ENCODE measurements at places on chromosomes 2 and 18.

GRCh38 chr2:172740856-172741255 is 5.2 kb downstream of the RAPGEF4 start:
- DNase-seq = no peak

- DNase-seq = peak; percentile 32
Measured at GRCh38 chr2:96860065-96861029, 2.5 kb upstream of the ANKRD39 start.

DNA sequence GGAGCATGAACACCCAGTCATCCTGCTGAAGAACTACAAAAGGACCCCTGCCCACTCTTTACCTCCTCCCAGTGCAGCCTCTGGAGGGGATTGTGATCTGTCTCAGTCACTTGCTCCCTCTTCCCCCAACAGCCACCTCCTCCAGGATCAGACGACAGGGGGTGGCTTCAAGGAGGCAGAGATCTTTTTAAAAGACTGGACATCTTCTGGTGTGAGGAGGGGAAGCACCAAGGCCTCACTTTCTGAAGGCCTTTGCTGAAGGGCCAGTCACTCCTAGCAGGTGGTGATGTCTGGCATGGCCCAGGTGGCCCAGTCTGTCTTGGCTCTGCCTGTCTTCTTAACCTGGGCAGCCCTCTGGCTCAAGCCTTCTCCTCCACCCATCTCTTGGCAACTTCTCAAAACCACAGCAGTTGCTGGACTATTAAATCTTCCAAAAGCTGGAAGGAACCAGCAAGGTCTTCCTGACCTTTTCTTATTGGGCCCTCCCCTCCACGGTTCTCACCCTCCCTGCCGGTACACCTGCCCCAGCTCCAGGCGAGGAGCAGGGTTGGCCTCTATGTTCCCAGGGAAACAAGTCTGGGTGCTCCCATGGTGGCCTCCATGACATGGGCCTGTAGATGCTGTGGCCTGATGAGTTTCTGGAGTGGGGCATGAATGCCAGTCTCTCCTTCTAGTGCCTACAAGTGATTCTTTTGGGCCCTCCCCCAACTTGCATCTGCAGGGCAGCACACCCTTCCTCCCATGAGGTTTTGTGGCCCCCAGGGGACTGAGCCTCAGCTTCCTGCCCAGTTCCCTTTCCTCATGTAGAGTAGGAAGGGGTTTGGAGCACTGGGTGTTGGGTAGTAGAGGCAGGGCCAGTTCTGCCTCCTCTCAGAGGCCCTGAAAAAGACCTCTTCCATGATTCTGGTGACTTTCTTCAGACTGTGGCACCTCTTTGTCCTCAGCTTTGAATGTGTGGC is 5.0 kb upstream of the ATP6V1B1 start:
- no peak for DNase-seq

GRCh38 chr2:185484602-185485001 is 254.0 kb upstream of the FSIP2 start:
- DNase-seq = no peak

DNA sequence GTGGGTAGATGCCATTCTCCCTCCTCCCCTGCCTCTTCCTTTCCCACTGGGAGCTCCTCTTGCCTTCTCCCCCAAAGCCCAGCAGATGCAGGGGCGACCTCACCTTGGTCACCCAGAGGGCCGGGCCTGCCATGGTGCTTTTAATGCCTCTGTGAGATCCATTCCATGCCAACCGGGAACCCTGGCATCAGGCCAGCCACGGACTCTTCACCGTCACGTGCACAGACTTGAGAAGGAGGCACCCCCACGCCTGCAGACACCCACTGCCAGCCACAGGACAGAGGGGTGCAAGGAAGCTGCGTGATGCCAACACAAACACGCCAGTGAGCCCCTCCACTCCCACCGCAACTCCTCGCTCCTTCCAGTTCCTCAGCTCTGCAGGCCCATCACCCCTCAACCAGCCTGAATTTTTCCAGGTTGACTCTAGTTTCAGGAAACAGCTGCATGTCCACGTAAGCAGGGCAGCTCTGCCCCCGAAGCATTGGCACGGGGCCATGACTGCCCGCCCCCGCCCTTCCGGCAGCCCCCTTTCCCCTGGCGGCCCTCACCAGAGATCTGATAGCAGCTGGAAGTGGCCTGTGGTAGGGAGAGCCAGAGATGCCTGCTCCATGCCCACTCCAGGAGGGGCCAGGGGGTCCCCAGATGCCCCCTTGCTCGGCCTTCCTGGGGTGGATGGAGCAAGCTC is 50.8 kb downstream of the DNMT3A start:
- no peak for DNase-seq

DNA sequence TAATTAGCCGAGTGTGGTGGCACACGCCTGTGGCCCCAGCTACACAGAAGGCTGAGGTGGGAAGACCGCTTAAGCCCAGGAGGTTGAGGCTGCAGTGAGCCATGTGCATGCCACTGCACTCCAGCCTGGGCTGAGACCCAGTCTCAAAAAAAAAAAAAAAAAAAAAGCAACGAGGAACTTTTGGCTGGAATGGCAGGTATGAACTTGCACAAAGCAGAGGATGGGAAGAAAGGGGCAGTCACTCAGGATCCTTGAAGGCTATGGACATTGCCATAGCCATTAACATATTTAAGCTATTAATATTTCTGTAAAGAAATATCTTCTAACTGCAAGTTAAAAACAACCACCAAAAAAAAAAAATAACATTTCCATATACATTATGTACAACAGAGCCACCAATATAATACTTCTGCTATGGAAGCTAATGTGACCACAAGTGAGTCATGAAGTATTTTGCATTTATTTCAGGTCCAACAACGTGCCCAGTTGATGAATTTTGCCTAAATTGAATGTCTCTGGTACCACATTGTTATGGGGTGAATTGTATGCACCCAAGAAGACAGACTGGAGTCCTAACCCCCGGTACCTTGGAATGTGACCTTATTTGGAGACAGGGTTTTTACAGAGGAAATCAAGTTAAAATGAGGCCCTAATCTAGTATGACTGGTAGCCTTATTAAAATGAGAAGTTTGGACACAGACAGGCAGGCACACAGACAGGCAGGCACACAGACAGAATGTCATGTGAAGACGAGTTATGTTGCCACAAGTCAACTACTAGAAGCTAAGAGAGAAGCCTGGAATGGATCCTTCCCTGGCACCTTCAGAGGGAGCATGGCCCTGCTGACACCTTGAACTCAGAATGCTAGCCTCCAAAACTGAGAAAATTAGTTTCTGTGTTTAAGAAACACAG is 102.8 kb downstream of the RBMS1 start:
- no peak for DNase-seq

DNA sequence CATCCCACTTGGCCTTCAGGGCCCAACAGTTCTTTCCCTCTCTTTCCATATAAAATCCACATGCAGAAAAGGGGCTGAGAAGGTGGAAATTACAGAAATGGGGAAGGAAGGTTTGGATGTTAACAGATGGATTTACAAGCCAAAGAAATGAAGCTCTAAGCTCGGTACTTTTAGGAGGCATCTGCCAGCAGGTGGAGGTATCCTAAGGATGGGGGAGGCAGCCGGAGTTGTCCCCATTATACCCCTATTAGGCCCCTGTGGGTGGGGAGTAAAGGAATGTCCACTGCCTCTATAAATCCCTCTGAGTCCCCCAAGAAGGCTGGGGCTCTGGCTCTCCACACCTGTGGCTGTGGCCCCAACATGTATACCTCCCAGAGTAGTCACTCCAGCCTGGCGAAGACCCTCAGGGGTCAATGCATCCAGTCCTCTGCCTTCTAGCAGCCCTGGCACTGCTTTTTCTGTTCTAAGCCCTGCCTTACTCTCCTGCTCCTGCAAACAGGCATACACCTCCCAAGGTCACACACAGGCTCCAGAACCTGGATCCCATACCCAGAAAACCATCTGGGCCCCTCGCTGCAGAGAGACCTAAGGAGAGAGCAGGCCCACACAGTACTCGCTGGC is 1.2 kb downstream of the FBXO41 start:
- DNase-seq = no peak

GRCh38 chr2:216758256-216759155 is 63.2 kb upstream of the IGFBP5 start:
- no peak for DNase-seq

DNA sequence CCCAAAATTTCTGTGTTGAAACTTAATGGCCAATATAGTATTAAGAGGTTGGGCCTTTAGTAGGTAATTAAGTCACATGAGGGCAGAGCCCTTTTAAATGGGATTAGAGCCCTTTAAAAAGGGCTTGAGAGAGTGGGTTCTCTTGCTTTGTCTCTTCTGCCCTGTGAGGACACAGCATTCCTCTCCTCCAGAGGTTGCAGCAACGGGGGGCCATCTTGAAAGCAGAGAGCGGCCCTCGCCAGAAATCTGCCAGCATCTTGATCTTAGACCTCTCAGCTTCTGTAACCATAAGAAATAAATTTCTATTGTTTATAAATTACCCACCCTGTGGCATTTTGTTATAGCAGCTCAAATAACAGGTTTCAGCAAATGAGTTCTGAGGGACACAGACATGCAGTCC is 305.0 kb upstream of the LRP1B start:
- DNase-seq = no peak

DNA sequence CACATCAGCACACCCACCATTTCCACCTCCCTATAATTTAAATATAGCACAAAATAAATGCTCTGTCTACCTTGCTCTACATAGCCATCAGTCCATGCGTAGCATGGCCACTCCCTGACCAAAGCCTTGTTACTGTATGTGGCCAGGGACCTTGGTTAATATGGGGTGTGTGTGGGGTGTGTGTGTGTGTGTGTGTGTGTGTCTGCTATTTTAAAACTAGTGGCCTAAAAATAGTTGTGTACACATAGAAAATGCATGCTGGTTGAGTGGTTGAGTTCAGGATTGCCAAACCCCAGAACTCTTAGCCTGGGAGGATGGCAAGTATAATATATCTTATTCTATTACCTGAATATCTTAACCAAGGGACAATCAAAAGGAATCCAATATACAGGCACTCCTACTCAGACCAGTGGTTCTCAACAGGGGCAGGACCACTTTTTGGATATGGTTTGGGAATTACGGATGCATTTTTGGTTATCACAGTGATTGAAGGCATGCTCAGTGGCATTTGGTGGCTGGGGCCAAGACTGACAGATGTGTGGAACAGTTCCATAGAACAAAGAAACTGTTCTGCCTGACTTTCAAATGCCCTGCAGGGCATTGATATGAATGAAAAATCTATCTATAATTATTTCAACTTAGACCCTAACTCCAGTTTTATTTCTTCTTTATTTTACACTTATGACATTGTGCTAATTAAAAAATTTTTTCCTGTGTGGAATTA is 72.3 kb upstream of the PSME4 start:
- DNase-seq = no peak

GRCh38 chr18:2326999-2327398 is 244.3 kb downstream of the METTL4 start:
- DNase-seq = no peak

GRCh38 chr2:85792783-85793441 is 39.1 kb downstream of the ATOH8 start:
- DNase-seq = peak; percentile 83

GRCh38 chr2:22788749-22789327 is 596.1 kb upstream of the KLHL29 start:
- no peak for DNase-seq

GRCh38 chr2:37554155-37554510 is 117.3 kb downstream of the CDC42EP3 start:
- DNase-seq = no peak

- peak; percentile 46 for DNase-seq
Measured at GRCh38 chr18:56298935-56299334, 339.5 kb downstream of the TXNL1 start.

- DNase-seq = no peak
Measured at GRCh38 chr2:147621656-147622197, 223.1 kb upstream of the ACVR2A start.

GRCh38 chr2:190695739-190696138 is 46.9 kb downstream of the NAB1 start:
- DNase-seq = no peak

- no peak for DNase-seq
Measured at GRCh38 chr18:22451796-22452195, 34.1 kb upstream of the CTAGE1 start.

DNA sequence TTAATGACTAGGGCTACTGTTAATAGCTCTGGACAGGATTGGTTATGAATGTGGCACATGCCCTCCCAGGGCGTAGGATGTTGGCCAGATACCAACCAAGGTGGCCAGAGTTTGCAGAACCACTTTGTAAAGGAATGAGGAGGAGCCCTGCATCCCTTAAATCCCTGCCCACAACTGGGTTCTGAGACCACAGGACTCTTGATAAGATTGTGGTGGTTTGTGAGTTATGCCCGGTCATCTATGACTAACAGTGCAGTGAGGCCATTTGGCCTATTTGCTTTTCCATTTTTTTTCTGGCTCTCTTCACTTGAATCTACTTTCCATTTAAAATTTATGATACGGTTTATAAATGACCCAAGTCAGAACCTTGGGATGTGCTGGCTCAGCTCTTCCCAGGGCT is 294.5 kb downstream of the PRKCE start:
- peak; percentile 99 for DNase-seq

DNA sequence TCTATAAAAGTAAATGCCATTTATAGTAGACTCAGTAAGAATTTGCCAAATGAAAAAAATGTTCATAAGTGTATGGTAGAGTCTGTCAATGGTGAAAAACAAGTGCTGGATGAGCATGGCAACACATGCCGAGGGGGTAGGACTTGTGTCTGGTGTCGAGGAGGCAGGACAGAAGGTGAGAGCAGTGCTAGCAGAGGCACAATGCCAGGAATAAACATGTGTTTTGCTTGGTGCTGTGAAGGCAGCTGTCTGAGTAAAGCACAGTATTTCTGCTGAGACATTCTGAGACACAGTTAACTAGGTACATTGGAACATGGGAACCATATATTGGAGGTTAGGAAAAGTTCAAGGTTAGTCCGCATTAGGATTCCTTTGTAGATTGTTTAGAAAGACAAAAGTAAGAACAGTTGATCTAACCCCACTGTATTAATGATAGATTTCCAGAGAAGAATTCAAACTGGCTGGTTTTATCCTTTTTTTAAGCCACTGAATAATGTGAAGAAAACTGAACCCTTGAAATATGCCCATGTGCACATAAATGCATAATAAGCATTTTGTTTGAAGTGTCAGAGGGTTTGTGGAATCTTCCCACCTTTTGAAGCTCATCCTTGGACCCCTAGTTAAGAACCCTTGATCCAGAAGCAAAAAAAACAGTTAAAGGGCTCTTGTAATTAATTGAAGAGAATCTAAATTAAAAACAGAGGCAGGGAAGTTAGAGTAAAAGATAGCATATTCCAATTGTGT is 7.1 kb downstream of the RBM45 start:
- DNase-seq = no peak

- DNase-seq = no peak
Measured at GRCh38 chr2:237101118-237101979, 15.7 kb downstream of the COPS8 start.

GRCh38 chr2:222240676-222241049 is 58.1 kb downstream of the PAX3 start:
- DNase-seq = no peak

GRCh38 chr2:203569677-203570316 is 34.7 kb upstream of the RAPH1 start:
- DNase-seq = no peak

DNA sequence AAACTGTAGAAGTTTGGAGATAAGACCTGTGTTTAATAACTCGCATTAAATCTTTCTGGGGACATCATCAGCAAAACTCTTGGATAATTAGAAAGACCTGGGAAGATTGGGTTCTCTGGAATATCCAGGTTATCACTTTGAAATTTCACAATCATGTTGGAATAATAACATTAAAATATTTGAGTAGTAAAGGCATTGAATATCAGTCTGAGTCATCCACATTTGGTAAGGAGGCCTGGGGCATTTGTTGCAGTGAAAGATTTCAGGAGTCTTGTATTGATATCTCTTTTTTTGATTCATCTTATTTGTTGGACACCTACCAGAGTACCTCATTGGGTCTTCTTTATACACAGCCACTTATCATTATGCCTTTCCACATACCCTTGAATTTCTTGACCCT is 95.9 kb downstream of the EPB41L5 start:
- peak; percentile 62 for DNase-seq
